ENCODE measurements at places on chromosomes 6 and 20.

DNA sequence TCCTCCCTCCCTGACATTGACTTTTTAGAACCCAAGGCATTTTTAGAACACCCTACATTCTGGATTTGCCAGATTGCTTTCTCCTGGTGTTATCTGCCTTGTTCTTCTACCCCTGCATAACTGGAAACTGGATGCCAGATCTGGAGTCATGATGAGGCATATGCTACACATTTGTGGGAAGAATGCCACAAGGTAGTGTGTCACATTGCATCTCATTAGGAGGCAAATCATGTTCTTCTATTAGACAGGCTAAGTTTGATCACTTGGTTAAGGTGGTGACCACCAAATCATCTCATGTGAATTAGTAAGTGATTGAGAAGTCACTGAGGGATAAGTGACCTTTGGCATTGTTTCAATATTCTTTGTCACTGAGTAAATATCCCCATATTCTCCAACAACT is 12.9 kb upstream of the NKX2-2 start:
- DNase-seq, result no peak

GRCh38 chr6:157954150-157955117 is 27.2 kb upstream of the SYNJ2 start:
- no peak for DNase-seq

DNA sequence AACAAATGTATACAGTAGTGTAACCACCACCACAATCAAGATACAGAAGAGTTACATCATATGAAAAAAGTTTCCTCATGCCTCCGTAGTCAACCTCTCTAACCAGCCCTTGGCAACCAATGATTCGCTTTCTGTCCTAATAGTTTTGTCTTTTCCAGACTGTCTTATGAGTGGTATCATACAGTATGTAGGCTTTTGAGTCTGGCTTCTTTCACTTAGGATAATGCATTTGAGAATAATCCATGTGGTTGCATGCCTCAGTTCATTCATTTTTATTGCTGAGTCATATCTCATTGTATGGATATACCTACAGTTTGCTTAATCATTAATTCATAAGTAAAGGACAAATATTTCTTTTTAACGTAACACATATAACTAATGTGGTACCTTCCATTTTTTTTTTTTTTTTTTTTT is 86.4 kb upstream of the RIPOR2 start:
- no peak for DNase-seq

GRCh38 chr6:5619249-5619648 is 357.9 kb downstream of the FARS2 start:
- no peak for DNase-seq

GRCh38 chr6:27422651-27423332 is 34.2 kb downstream of the ZNF391 start:
- no peak for DNase-seq

- no peak for DNase-seq
Measured at GRCh38 chr6:43878823-43879495, 108.9 kb downstream of the VEGFA start.

- DNase-seq, result no peak
Measured at GRCh38 chr6:128397996-128398395, 122.4 kb downstream of the PTPRK start.

GRCh38 chr6:150093397-150093796 is 24.5 kb upstream of the ULBP3 start:
- no peak for DNase-seq

DNA sequence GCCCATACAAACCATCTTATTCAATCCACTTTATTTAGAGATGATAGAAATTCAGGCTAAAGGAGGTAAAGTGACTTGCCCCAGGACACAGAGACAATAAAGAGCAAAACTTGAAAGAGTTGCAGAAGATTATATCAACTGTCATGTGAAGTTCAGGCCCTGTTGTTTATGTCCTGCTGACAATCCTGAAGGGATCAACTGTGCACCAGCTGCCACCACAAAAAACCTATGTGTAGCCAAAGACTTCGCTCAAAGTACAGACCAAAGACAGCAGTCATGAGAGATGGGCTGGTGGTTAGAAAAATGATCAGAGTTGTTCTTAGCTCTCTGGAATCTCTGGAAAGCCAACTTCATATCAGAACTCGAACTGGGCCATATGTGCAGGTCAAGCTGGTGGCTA is 16.0 kb upstream of the CITED2 start:
- no peak for DNase-seq

DNA sequence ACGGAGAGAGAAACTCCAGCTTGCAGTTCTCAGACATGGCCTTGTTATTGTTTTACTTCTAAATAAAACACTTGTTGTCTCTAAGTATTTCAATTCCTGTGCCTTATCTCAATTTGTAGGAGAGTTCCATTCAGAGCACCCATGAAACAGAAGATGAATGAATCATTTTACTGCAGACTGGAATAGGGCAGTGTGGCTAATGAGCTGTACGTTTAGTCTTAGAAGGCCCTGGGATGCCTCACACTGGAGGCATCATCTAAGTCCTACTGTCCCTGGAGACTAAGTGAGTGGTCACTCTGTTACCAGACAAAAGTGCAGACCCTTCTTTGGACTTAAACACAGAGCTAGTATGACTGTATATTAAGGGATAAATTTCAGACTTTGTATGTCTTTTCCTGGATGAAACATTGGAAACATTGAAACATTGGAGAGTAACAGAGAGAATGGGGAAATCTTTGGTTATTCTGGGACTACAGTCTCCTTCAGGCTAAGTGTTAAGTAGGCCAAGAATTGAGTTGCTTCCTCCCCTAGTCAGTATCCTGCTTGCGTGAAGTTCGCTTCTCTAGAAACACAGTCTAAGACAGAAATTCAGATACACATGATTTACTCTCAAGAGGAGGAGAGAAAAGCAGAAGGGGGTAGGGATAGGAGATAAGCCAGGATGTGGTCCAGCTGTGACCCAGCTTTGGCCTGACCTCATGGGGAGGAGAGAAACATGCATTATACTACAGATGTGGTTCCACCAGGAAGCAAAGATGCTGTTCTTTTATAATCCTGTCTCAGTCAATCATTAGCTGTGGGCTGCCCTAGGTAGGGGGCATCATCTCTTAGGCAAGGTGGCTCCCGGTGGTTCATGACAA is 167.4 kb upstream of the BMP2 start:
- DNase-seq, result no peak

DNA sequence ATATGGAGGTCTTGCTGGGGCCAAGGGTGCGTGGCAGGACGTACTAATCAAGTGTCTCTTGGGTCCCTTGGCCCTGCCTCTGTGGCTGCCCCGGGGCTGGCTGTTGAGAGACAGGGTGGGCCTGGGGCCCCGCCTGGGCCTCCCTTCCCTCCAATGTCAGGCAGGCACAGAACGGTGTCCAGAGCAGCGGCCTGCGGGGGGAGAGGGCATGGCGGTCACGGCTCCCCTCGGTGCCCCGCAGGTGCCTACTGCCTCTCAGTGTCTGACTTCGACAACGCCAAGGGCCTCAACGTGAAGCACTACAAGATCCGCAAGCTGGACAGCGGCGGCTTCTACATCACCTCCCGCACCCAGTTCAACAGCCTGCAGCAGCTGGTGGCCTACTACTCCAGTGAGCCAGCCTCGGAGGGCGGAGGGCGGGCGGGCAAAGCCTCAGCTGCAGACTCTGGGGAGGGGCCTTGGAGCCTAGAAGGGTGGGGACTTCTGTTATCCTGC is 50.0 kb downstream of the SRC start:
- DNase-seq, result no peak

DNA sequence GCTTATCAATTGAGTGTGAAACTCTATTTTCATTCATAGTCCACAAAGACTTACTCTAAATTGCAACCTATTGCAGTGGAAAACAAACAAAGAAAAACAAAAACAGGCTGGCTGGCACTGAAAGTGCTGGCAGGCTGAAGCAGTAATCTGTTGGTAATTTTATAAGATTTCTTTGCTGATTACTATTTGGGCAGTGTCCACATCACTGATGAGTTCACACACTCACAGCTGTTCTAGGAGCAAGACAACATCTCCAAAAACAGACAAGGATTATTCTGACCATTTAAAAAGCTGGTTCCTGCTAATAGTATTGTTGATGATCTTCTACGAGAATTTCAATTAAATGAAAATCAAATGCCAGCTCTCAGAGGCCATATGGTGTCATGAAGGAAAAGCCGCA is 26.9 kb downstream of the MARCKS start:
- DNase-seq, result no peak

DNA sequence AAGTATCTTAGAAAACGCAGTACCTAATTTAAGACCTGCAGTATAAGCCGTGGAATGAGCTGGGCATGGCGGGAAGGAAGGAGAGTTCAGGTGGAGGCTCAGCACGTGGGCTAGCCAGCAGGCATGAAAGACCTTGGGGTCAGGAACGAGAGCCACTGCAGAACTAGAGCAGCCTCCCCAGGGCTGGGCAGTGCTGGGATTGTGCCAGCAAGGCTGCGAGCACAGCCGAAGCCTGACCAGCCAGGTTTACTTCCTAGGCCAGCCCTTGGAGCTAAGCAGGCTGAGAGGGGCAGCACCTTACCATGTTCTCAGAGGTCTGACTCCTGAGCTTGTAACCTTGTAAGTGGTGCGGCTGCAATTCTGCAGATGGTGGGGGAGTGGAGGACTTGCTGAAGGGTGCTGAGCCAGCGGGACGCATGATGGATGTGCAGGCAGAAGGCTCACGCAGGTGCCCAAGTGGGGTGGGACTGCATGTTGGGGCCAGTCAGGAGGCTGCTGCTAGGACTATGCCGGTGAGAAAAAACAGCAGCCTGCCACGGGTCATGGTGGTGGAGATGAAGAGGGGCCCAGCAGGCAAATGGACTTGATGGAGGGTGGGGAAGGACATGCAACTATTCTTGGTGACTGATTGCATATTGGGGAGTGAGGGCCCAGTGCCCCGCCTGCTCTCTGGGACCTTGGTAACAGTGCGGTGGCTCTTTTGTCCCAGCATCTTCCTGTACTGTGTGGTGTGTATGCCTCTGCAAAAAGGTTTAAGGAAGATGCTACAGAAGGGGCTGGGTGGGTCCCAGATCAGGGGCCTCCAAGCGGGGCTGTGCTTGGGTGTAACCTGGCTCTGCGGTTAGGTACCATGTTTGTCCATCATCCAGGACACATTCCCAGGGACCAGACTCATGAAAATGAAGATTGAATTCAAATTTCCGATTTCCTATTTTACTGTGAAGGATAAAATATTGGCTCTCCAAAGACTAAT is 37.6 kb upstream of the IRF4 start:
- DNase-seq, result no peak

- no peak for DNase-seq
Measured at GRCh38 chr6:150544793-150545192, 54.9 kb upstream of the PLEKHG1 start.

DNA sequence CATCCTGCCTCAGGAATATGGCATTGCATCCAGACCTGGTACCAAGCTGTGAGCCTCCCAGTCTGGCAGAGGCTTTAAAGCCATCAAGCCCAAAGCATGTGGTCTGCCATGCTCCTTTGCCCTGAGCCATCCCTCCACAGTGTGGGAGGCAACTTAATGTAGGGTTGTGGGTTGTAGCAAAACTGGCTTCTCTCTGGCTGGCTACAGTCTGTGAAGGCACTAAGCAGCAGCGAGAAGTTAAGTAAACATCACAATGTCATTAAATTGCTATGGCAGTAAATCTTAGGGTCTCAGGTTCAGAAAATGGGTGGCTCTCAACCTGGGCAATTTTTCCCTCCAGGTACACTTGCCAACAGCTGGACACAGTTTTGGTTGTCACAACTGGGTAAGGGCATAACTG is 472.9 kb downstream of the PREX1 start:
- DNase-seq, result no peak

DNA sequence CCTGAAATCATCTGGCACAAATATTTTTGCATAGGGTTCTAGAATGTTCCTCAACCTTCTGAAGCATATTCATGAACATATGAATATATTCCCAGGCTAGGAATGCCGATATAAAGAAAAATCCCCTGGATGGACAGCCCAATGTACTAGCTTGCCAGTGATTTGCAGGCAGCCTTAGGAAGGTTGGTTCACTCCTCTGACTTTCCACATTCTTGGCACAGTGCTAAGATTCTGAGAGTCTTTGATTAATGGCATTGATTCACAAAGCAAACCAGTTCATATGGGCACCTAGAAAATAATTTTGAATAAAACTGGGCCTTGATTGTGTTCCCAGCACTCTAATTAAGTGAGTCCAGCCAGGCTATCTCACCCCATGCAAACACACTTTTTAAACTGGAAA is 56.9 kb upstream of the ENPP4 start:
- no peak for DNase-seq

- DNase-seq, result no peak
Measured at GRCh38 chr6:25981568-25982263, 19.1 kb downstream of the TRIM38 start.

DNA sequence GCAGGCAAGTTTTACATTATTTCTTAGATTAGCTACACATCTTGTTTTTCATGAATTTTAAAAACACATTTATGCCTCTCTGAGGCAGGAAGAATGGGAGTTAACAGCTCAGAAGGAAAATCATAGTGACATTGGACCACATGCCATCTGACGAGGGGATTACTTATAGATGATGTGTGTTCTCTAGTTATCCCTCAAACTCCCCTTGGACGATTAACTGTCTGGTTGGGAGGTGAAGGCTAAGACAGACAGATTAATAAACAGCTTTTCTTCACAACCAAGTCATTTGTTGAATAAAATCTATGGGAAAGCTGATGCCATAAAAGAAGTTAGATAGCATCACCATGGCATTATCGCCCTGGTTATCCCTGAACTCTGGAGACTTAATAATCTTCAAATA is 80.0 kb upstream of the PREP start:
- no peak for DNase-seq

DNA sequence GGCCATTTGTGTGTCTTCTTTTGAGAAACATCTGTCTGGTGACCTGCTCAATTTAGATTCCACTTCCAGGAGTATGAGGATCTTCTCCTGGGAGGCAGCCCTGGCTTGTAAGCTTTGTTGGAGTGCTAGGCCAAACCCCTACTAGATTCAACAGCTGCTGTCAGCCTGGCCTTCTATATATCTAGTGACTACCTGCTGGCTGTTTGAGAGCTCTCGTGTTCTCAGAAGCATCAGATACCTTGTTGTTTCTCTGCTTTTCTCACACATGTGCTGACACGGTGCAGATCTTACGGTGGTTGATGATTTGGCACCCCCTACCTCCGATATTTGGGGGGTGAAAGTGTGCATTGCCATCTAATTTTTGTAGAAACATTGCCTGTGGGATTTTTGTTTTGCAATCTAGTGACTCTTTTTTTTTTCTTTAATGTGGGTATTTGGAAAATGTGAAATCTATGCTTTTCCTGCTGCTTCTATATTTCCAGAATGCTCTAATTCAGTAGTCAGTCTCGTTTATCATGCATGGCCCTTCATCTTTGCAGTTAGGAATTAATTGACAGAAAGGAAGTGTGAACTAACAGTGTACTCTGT is 4.7 kb downstream of the CCN2 start:
- DNase-seq, result no peak

- DNase-seq, result no peak
Measured at GRCh38 chr20:51400051-51400926, 142.2 kb downstream of the NFATC2 start.

DNA sequence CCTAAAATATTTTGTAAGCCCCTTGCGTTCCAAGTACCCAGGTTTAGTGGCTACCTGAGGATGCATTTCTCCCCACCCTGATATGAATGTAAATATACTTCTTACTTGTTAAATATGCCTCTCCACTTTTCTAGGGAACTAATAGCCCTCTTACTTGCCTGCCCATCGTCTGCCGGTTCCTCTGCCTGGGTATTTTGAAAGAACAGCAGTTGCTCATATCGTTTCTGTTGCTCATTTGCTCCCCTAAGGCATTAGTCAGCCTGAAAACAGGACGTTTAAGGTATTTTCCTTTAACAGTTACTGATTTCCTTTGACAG is 141.3 kb upstream of the CARMIL1 start:
- no peak for DNase-seq

- peak; percentile 55 for DNase-seq
Measured at GRCh38 chr20:13546497-13547131, 92.1 kb downstream of the TASP1 start.
